ENCODE measurements at places on chromosomes 2 and 18.

GRCh38 chr2:152486737-152487400, 151.9 kb downstream of the FMNL2 start:
- DNase-seq, result no peak

- no peak for DNase-seq
These were observed 62.6 kb downstream of the ANKRD44 start for GRCh38 chr2:197248001-197248401.

DNA sequence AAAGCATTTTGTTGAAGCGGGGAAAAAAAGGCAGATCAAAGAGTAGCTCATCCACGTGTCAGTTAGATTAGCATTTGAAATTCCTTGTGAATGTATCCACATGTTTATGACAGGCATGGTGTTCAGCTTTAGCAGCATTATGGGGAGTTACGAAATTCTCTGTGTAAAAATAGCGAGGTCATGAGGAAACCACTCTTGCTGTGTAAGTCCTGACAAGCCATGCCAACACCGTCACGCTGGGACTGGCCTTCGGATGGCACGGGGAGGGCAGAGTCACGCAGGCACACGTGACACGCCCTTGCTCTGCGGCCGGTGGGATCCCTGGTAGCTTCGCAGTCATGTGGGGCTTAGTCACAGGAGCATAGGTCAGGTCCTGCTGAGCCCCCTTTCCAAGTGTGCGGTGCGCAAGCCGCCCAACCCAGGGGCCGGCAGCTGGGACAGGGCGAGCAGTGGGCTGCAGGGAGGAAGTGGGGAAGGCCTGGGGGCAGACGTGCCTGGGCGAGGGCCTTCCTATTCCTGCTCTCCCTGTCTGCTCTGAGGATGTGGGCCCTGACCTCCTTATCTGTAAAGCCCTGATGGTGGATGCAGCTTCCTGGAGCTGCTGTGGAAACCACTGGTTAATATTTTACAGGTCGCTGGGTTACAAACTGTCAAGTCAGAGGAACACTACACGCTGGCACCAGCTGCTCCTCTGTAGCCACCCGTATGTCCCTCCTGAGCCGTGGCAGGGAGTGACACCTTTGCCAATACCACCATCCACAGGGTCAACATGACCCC, 18.0 kb downstream of the MBP start:
- DNase-seq, result no peak

GRCh38 chr2:214630402-214631045, 179.0 kb downstream of the BARD1 start:
- no peak for DNase-seq

DNA sequence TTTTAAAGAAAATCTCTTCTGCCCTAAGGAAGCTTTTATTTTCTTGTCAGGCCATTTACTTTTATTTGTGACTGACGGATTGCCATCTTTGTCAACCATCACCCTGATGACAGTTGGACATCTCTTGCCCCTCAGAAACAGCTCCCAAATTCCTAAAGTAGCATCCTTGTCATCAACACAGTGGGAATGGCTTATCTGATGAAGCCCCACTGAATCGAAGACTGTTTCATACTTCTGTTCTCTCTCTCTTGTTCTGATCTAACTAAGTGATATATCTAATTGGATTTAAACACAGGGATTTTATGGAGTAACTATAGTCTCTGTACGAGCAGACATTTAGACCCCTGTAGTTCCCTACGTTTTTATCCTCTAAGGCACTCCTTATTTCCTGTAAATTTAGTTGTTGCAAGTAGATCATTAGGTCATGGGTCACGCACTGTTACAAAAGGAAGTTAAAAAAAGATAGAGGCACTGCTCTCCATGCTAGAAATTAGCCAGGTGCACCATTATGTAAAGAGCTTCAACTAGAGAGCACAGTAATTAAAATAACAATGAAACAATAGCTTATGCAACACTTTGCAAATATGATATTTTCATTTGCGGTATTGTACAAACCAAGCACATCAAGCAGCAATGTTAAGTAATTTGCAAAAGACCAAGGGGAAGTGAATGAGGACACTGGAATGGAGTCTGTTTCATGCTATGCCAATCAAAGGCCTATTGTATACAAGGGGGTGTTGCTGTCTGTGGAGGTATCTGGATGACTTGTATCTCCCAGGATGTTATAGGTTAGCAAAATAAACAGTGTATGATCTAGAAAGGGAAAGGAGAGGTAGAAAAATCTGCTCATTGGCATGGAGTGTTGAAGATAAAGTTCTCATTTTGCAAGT, 284.7 kb downstream of the LRRTM1 start:
- no peak for DNase-seq
